ENCODE measurements at places on chromosomes 16 and 17. TPM values are rescaled to one million over a fixed set of nuclear protein-coding genes. Genes with fewer than 3 reads are reported as not detected.

DNA sequence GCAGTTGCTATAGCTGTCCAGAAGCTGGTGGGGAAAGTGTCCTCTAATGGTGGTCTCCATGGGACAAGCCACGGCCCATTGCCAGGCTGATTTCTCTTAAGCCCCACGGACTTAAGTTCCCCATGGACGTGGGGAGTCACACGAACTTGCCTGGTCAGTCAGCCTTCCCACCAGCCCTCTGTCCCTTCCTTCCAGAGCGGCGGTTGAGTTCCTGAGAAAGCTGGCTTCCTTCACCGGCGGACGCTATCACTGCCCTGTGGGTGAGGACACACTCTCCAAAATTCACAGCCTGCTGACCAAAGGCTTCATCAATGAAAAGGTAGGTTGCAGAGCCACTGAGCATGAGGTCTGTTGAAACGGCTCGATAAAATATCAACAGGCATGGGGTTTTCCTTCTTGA lies 10.0 kb upstream of the SDR42E2 start:
- no peak for DNase-seq

GRCh38 chr16:74862743-74863244 lies 88.2 kb upstream of the FA2H start:
- peak; percentile 47 for DNase-seq

GRCh38 chr17:67628580-67629013 lies 89.1 kb upstream of the NOL11 start:
- no peak for DNase-seq

- DNase-seq = no peak
Measured at GRCh38 chr16:79201436-79201835, 399.1 kb downstream of the MAF start.

GRCh38 chr17:8470447-8471047 lies 34.9 kb downstream of the NDEL1 start:
- no peak for DNase-seq

DNA sequence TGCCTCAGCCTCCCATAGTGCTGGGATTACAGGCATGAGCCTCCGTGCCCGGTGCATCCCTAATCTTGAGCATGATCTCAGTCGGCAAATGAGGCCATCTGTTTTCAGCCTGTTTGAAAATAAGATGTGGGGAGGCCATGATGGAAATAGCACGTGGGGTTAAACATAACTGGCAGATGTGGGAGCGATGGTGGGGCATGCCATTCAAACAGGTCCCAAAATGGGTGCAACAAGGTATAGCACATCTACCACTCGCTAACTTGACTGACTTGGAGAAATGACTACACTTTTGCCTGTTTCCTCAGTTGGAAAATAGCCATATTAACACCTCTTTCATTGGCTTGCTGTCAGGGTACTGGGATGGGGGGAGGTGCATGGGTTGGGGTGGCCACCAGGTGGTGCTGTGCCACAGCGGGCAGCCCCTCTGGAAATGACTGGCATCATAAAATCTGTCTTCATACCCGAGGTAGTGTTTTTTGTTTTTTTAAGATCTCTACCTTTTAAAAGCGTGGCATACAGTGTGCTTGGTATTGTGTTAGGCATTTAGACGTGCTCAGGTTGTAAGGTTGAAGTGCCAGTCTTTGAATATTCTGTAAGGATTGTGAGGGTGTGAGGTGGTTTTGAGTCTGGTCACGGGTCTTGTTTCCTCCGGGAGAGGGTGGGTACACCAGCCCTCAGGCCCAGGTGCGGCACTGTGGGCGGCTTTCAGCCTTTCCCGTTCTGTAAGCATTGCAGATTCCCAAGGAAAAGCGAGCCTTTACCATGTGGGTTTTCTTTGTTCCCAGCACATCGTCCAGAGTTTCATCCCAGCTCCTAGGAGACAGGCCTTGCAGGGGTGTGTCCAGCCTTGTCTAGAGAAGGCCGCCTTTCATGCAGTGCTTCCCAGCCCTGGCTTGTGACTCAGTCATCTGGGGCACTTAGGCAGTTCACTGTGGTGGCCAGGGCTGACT lies 2.9 kb upstream of the TTYH2 start:
- peak; percentile 60 for DNase-seq

MILR1 gene
- total RNA-seq = 14.5 TPM

All from myocyte (in vitro differentiated cells).